Stimulated activated CD4-positive, alpha-beta T cell treated with anti-CD3 and anti-CD28 coated beads, Interleukin-4, amount 100 ng/mL, for 24 hours (primary cell): ENCODE measurements at places on chromosomes 13 and 19.

DNA sequence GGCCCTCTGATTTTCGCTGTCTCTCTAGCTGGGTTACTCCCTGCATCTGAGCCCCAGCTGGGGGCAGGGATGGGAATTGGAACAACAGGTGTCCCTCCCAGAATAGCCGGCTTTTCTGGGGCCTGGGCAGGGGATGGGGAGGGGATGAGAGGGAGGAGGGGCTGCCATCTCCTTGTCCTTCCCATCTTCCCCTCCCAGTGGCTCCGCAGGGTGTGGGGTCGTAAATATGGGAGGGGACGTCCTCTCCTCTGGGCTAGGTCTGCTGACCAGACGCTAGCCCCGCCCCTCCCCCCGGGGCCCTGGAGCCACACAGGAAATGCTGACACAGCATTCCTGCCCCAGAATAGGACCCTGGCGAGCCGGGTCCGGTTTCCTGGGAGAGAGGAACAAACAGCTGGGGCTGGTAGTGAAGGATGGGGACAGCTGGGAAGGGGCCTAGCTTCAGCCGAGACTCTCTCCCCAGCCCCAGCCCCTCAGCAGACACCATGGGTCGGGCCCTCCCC lies 1.1 kb downstream of the RYR1 start:
- DNase-seq: no peak

DNA sequence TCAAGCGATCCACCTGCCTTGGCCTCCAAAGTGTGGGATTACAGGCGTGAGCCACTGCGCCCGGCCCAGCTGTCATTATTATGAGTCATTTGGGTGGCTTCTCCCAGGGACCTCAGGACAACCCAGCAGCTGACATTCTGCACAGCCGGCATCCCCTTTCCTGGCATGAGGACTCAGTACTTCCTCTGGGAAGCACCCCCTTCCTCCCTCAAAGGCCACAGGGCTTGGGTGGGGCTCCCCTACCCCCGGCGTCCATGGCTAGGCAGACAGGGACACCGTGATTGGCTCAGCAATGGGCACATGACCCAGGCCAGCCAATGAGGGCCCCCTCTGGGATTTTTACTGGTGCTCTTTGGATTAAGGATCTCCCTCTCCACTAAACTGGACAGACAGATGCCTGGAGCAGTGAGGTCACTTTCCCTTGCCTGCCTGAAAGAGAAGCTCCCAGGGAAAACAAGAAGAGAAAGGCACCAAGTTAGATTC lies 6.0 kb downstream of the KANK2 start:
- DNase-seq: no peak

GRCh38 chr19:756236-756635 lies 5.3 kb downstream of the MISP start:
- DNase-seq: peak; percentile 25

- DNase-seq: peak; percentile 52
These were observed 7.8 kb upstream of the SERTAD1 start for GRCh38 chr19:40433391-40434216.
